Urothelium cell line (cell line): ENCODE measurements at places on chromosomes 12 and 14.

GRCh38 chr12:77047341-77048109, 17.8 kb downstream of the E2F7 start:
- no peak for DNase-seq

DNA sequence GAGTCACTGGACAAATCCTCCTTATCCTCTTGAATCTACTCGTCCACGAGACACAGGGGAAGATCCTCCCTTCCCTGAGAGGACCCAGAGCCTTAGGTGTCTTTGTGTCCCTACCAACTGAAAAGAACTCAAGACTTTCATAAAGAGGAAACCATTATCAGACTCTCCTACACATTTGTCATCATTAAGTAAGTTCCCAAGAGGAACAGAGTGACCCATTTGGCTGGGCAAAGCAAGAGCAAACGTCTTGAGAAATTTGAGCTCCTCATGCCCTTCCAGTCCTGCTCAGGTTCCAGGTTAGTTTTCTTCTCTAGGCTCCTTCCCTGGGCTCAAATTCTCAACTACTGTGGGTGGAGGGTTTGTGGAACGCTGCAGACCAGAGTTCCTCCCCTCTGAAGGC, 5.7 kb downstream of the MLF2 start:
- no peak for DNase-seq

DNA sequence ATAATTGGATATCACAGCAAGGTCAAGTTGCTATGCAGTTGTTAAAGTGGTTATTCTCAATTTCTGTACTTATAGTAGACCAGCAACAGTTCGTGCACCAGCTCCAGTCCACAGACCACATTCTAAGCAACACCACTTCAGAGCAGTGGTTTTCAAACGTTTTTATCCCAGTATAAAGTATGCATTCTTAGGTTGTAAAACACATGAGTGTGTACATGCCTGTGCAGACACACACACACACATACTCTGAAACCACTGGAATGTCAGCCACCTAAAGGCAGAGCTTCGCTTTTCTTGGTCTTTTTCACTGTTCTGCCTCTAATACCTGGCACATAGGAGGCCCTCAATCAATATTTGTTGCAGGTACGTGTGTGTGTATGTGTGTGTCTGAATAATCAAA, 22.2 kb upstream of the C12orf71 start:
- no peak for DNase-seq

DNA sequence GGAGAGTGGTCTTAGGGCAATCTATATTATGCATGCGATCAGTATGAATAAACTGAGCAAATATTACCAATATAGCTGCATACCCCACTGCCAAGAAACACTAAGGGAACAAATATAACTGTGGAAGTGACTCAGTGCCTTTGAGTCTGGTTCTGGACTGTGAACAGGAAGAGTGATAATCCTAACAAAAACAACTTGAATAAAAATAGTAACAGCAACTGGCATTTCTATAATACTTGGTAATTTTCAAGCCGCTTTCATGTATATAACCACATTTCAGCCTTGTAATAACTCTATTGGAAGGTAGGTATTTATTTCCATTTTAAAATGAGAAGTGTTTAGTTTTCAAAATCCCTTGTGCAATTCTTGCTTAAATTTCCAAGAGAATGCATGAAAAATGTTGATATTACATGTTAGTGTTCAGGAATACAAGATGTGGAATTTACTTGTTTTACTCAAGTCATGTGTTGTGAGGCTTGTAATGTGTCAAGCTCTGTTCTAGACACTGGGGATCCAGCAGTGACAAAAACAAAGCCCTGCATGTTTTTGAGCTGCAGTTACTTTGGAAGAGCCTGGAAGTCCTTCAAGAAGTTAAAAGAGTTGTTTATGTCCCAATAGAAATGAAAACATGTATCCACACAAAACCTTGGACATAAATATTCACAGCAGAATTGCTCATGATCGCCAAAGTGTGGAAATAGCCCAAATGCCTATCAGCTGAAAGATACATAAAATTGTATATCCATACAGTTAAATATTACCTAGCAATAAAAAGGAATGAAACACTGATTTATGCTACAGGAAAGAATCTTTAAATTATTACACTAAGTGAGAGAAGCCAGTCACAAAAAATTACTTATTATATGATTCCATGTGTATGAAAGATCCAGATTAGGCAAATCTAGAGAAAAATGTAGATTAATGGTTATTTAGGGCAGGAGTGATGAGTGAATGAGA, 338.1 kb upstream of the TMEM132C start:
- DNase-seq: no peak

GRCh38 chr12:98058838-98059237, 456.6 kb upstream of the TMPO start:
- DNase-seq: no peak

DNA sequence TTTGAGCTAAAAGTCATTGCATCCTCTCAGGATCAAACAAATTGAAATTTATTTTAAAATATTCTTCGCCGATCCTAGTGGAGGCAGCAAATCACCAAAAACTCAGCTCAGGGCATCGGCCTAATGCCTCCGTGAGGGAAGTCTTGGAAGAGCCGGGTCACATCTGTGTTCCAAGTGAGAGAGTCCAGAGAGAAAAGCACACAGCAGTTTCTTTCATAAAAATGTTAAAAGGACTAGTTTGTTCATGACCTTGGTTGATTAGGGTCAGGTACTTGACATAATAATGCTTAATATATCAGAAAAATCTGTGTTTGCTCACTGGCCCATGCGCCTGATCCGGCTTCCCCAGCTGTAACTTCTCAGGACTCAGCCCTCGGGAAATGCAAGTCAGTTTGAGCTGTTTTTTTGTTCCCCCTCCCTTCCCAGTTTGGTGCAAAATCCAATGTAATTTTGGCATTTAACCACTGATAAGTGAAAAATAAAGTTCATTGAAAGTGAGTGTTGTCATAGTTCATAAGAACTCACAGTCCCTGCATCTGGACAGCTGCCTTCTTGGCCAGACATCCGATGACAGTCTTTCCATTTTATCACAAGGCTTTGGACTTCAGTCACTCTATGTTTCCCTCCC, 161.7 kb downstream of the CAND1 start:
- DNase-seq: no peak

DNA sequence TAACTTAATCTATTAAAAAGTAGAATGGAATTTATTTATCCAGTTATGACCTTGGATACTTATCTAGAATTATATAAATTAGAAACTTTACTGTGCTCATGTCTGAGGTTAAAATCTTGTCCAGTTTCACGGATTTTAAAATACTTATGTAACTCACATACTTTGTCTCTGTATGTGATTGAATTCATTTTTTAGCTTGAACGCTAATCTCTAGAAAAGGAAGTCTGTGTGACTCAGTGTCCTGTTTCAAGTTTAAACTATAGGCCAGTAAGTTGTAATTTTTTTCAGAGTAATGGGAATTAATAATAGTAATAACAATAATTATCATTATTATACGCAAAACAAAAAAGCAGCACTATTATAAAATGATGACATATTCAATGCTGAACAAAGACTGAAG, 168.6 kb downstream of the CPNE8 start:
- no peak for DNase-seq

DNA sequence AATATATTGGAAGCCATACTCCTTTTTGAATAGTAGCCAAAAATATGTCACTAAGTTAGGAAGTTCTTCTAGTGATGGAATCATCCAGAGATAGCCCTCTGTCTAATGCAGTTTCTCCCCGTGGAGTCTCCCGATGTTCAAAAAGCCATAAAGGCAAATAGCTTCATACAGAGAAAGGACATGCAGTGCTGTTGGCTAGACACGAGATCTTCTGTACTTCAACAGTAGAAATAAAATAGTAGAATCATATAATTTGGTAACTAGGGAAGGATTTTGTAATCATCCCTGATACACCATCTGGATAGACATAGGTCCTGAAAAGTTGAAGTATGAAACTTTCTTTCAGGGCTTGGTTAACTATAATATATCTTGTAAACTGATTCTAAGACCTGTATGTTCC, 27.6 kb downstream of the LRFN5 start:
- DNase-seq: no peak

GRCh38 chr12:58809064-58809607, 111.2 kb downstream of the LRIG3 start:
- DNase-seq: no peak

DNA sequence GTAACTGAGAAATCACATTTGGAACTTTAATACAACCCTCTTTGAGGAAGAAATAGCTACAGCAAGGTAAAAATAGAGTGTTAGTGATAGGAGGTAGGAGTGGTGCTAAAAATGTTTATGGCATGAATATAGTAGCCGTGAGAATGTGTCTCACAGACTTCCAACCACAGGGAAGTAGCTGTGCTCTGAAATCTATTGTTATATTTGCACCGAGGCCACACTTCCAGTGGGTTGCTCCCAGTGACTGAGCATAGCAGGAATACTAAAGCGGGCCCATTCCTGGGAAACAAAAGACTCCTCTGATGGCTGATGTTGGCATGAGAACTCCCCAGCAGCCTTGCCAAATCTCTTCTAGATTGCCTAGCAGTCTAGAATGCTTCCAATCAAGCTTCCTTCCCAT, 174.1 kb upstream of the PLXNC1 start:
- DNase-seq: no peak

GRCh38 chr14:37842106-37842505, 246.7 kb downstream of the TTC6 start:
- no peak for DNase-seq

DNA sequence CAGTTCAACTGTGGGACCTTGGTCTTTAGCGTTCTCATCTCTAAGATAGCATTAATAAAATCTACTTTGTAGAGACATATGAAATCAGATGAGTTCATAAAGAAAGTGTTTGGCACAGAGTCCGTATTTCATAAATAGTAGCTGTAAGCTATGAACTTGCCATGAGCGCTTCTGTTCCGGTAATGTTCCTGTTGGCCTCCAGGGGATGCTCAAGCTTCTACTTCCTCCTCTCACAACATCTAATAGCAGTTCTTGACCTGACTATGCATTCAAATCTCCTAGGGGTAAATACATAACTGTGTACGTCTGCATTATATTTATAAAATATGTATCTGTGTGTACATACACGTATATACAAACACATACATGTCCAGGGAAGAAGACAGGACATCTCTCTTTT, 288.2 kb upstream of the TMPO start:
- no peak for DNase-seq

- DNase-seq: no peak
Observed at GRCh38 chr12:39205969-39206368, 237.0 kb downstream of the KIF21A start.

DNA sequence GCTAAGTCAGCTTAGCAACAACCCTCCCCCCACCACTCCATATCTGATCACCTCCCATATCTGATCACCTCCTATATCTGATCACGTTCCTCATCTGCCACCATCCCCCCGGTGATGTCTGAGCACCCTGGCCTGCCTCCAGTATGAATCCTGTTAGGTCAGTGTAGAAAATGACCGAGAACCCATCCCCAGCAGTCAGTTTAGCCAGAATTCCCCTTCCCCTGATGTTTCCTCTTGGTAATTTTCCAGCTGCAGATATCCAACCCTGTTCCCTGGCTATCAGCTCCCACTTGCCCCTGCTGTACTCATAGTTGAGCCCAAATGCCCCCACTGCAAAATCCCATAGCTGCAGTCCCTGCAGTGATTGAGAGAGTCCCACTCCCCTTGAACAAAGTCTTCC, 12.5 kb downstream of the SELPLG start:
- DNase-seq: no peak
